ENCODE measurements at places on chromosomes 16 and 17.

DNA sequence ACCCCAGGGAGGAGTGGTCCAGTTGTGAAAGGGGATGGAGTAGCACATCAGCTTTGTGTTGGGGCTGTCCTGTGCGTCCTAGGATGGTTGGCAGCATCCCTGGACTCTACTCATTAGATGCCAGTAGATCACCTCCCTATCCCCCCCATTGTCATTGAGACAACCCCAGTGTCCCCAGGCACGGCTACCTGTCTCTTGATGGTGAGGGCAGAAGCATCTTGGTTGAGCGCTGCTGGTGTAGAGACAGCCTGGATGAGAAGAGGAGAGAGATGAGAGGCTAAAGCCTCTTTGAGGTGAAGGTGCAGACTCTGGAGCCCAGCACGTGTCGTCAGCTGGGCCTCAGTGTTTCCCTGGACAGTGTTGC, 55.4 kb downstream of the TNFRSF13B start:
- DNase-seq: no peak

- DNase-seq: no peak
Observed at GRCh38 chr17:81436294-81436849, 41.1 kb downstream of the BAHCC1 start.

GRCh38 chr16:3494386-3494973, 809 bp downstream of the C16orf90 start:
- no peak for DNase-seq

GRCh38 chr16:85027958-85028684, 526 bp downstream of the KIAA0513 start:
- no peak for DNase-seq

- DNase-seq: peak; percentile 45
Observed at GRCh38 chr16:66344533-66345145, 21.9 kb upstream of the CDH5 start.

- no peak for DNase-seq
Observed at GRCh38 chr17:34997355-34997862, 17.1 kb downstream of the LIG3 start.

DNA sequence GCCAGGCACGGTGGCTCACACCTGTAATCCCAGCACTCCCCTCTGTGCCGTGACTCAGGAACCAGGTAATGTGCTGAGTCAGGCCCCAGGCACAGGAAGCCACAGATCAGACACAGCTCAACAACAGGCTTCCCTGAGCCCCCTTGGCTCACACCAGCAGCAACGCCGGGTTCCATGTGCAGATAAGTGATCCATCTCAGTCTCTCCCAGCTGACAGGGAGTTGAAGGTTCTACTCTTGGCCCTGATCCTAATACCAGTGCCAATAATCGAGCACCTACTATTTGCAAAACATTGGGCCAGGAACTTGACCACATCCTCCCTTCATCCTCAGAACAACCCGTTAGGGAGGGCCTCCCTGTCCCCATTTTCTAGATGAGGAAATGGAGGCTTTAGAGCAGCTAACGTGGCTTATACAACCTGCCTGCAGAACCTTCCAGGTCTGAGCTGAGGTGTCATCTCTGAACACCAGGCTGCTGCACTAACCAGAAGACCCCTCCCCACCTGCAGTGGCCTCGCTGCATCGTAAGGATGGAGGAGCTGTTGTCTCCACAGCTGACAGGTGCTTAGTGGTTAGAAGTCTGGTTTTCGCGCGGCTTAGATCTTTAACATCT, 64.8 kb upstream of the AMZ2 start:
- peak; percentile 62 for DNase-seq

DNA sequence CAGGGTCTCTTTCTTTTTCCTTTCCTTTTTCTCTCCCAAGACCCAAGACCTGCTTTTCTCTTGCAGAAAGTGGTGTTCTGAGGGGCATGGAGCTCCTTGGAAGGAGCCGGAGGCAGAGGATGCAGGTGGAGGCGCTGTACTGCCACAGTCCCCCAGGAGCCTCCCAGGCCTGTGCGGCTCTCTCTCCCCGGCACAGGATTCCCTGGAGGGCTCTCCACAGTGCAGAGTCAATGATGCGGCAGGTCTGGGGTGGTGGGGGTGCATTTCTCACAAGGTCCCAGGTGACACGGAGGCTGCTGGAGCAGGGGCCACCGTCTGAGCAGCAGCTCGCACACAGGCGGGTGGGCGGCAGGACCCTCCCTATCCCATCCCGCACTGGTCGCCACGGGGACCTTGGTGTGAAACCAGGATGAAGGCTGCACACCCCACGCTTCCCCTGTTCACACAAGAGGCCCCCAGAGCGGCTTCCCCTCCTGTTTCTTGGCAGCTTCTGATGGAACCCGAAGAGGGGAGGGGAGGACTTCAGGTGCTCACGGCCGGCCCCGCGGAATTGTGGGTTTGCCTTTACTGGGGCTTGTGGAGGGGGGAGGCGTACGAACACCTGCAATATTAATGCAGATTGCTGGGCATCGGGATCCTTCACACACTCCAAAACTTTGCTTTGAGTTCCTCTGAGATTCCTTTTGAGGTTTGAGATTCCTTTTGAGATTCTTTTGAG, 186.9 kb downstream of the ENGASE start:
- DNase-seq: no peak

- no peak for DNase-seq
Observed at GRCh38 chr17:17701658-17702057, 20.4 kb downstream of the RAI1 start.

- no peak for DNase-seq
Observed at GRCh38 chr17:82052638-82053059, 951 bp downstream of the GPS1 start.

DNA sequence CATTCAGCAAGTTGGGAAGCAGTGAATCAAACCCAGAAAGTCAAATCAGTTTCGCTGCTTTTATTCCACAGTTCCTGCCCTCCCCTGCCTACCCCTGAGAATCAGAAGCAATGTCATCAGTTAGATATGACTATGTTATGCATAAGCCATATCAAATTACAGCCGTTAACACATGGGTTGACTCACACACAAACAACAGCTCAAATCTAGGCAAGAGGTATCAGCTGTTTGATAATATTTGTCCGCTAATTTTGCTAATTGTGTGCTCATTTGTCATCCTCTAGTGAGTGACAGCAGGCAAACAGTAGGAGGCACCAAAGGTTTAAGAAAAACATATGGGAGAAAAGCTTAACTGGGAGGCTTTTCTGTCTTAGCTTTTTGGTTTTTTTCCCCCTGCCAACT, 327.4 kb upstream of the CCL2 start:
- DNase-seq: peak; percentile 20

- DNase-seq: peak; percentile 88
Observed at GRCh38 chr16:67158637-67159600, 790 bp downstream of the TRADD start.

GRCh38 chr16:57128771-57129389, 36.5 kb downstream of the CPNE2 start:
- no peak for DNase-seq
